ENCODE measurements at places on chromosomes 16 and 17.
A peak's percentile ranks its signal among the peaks of the same experiment; 100 is the strongest.

GRCh38 chr16:17026600-17027242, 444.0 kb downstream of the XYLT1 start:
- no peak for DNase-seq

DNA sequence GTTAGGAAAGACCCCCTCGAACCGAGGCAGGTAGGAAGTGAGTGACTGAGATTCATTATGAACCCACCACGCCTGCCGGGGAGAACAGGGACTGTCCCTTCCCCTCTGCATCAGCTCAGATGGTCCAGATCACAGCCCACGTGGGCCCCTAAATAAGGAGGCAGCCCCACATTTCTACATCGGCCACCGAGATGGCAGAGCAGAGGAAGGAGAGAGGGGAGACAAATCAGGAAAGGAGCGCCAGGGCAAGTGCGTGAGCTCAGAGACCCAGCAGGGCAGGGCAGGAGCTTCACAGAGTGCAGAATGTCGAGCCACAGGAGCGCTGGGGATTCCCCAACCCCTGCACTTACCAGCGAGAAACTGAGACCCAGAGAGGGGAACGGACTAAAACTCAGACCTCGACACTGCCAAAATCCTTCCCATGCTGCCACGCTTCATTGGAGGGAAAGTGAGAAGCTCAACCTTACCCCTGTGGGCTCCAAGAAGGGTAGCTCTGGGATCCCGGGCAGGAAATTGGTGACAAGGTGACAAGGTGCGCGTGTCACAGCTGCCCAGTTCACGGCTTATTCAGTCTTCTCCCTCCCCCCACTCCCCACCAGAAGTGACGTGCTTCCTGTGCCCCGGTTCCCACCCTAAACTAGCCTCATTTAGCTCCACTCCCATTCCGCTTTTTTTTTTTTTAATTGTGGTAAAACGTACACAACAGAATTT, at the start of gene ICAM2:
Gene ICAM2 (minus strand): TSS at position 578 of the 711 bp plus-strand sequence. CDS start 13,942 bp downstream, outside the sequence.
- no peak for DNase-seq

- peak; percentile 9 for DNase-seq
Observed at GRCh38 chr17:2929881-2930533, 133.4 kb downstream of the OR1D5 start.

GRCh38 chr16:3907586-3907985, 27.1 kb upstream of the CREBBP start:
- no peak for DNase-seq

- peak; percentile 38 for DNase-seq
Observed at GRCh38 chr17:68587847-68588246, 13.3 kb downstream of the FAM20A start.

DNA sequence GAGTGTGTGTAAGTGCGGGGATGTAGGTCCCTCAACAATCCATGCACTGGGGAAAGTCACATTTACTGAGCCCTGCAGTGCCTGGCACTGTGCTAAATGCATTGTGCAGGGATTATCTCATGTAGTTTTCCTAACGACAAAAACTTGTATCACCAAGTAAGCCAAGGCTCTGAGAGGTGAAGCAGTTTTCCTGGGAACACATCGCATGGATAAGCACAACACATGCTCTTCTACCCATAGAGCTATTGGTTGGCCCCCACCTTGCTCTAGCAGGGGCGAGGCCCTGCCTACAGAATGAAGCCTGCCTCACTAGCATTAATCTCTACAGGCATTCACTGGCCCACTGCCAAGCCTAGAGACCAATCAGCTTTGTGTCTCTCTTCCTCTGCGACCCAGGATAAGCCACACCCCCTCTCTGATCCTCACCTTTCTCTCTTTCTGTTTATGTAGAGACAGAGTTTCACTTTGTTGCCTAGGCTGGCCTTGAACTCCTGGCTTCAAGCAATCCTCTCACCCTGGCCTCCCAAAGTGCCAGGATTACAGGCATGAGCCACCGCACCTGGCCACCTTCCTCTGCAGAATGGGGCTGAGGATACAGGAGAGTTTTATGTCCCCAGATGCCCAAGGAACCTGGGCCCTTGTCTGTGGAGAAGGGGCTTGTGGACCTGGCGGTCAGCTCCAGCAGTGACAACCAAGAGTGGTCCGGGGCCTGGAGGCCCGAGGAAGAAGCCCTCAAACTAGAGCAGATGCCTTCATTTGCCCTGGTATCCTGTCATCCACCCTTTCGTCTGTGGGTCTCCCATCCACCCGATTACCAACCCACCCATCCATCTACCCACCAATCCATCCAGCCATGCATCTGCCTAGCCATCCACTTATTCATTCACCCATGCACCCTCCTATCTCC, 12.8 kb downstream of the CDH16 start:
- DNase-seq = peak; percentile 17

GRCh38 chr17:79080761-79081290, 6.2 kb downstream of the ENGASE start:
- DNase-seq = no peak

DNA sequence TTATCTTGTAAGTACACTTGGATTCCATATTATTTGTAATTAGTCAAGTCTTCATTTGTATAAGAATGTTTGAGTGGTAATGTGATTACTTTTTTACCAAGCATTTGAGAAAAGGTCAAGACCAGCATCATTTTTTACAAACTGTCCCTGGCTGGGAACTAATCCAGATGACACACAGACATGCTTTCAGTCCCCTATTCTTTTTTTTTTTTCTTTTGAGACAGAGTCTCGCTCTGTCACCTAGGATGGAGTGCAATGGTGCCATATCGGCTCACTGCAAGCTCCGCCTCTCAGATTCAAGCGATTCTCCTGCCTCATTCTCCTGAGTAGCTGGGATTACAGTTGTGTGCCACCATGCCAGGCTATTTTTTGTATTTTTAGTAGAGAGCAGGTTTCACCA, 4.5 kb downstream of the DERL2 start:
- DNase-seq = no peak

DNA sequence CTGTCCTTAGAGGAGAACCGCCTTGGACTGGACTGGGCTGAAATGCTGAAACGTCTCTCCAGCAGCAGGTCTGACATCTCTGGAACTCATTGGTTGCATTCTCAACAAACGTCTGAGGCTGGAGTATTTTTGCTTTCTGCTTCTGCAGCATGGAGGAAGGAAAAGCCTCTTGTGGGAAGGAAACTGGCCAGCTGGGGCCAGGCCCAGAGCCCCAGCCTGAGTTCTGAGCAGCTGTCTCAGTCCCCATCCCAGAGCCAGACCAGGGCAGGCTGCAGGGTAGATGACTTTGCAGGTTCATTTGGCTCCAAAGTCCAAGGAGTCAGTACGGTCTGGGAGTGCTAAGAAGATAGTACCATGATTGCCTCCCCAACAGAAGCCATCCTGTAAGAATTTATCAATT, 18.3 kb downstream of the TEKT3 start:
- DNase-seq = no peak

GRCh38 chr16:19484096-19484495, 37.8 kb downstream of the GDE1 start:
- DNase-seq = no peak

GRCh38 chr16:89687092-89687940, 827 bp downstream of the CDK10 start:
- DNase-seq = peak; percentile 26

- DNase-seq = no peak
Observed at GRCh38 chr16:28292731-28293600, 641 bp downstream of the SBK1 start.

DNA sequence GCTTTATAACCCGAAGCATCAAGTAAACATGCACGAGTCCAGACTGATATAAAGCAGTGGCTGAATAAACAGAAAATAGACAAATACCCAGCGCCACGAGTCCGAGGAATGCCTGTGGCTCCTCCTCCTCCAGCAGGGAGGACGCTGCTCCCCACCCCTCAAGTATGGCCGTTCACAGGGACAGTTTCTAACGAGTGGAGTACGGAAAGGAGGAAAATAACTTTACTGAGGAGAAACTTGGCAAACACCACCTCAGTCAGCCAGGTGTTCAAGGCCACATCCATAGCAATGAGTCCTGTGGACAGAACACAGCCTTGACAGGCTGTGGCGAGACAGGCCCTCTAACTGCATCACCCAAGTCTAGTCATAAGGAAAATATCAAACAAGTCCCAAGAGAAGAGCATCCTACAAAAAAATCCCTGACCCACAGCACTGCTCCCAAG, 9.2 kb downstream of the ZDHHC7 start:
- DNase-seq = no peak

- no peak for DNase-seq
Observed at GRCh38 chr17:1872976-1873375, 43.2 kb downstream of the RPA1 start.

DNA sequence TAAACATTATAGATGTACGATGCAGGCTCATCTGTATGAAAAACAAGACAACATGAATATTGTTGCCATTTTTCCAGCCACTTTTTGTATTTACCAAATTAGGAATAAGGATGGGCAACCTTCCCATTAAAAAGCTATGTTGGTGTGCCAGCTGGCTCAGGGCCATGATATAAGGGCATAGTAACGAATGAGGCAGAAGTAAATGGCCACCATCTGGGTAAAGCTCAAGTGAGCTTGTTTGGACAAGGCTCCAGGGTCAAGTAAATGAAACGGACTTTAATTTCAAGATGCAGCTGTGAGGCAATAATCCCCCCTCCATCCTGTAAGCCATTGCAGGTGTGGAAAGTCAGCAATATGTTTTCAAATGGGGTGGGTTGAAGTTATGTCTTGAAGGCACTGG, 930.9 kb upstream of the CDH8 start:
- DNase-seq = no peak

GRCh38 chr16:49748322-49748721, 107.6 kb downstream of the ZNF423 start:
- DNase-seq = peak; percentile 73

DNA sequence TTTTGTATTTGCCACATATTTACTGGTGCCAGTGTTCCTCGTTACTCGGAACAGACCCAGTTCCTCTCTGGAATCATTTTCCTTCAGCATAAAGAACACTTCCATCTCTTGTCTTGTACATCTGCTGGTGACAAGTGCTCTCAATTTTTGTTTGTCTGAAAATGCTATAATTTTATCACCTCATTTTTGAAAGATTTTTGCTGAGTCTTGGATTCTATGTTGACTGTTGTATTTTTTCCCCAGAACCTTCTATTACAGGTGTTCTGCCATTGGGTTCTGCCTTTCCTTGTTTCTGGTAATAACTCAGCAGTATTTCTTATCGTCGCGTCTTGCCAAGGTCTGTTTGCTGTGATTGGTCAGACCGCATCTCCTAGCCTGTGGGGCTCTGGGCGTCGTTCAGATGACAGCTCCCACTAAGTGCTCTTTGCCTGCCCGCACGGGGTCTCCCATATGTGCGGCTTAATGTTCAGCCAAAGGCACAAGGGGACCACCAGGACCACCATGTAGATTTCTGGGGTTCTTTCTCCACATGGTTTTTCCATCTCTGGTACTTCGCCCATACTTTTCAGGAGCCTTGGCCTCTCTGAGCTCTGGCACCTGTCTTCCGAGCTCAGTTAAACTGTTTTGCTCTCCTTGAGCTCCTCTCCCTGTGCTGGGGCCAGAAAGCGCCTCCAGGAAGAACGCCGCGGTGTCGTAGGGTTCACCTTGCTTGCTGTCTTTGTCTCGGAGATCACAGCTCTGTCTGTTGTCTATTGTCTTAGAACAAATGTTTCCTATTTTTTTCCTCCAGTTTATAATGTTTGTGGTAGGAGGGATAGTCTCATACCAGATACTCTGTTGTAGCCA, 80.0 kb downstream of the METRNL start:
- DNase-seq = no peak

DNA sequence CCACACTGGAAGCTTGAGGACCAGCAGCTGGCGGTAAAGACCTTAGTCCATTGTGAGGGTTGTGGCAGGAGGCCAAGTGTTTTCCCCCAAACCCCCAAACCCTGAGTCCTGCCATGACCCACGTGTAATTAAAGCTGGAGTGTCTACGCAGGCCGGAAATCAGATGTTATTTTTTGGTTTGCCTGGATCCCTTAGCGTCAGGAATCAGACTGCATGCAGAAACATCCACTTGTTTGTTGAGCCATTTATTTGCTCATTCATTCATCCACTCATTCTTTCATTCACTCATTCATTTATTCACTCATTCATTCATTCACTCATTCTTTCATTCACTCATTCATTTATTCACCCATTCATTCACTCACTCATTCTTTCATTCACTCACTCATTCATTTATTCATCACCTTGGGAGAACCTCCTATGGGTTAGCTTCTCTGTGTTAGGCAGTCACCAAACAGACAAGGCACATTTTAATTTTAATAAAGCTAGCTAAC, 313.1 kb downstream of the MAF start:
- no peak for DNase-seq

GRCh38 chr17:14135906-14136590, 66.7 kb downstream of the COX10 start:
- no peak for DNase-seq

- no peak for DNase-seq
Observed at GRCh38 chr16:30585022-30585399, 486 bp downstream of the ZNF785 start.

GRCh38 chr16:3051494-3051893, 5.1 kb downstream of the MMP25 start:
- DNase-seq = no peak

GRCh38 chr17:57487573-57487972, 231.2 kb downstream of the MSI2 start:
- no peak for DNase-seq

- DNase-seq = no peak
Observed at GRCh38 chr17:16972346-16972745, 428 bp upstream of the TNFRSF13B start.
